Activated CD4-positive, alpha-beta T cell treated with anti-CD3 and anti-CD28 coated beads for 24 hours (primary cell): ENCODE measurements at places on chromosomes 6 and 20.

- DNase-seq, result no peak
Observed at GRCh38 chr20:39968495-39968894, 720.5 kb downstream of the MAFB start.

GRCh38 chr6:39189915-39190544 lies 39.2 kb downstream of the KCNK5 start:
- DNase-seq, result no peak

- DNase-seq, result no peak
Observed at GRCh38 chr20:8126841-8127378, 5.2 kb upstream of the PLCB1 start.

DNA sequence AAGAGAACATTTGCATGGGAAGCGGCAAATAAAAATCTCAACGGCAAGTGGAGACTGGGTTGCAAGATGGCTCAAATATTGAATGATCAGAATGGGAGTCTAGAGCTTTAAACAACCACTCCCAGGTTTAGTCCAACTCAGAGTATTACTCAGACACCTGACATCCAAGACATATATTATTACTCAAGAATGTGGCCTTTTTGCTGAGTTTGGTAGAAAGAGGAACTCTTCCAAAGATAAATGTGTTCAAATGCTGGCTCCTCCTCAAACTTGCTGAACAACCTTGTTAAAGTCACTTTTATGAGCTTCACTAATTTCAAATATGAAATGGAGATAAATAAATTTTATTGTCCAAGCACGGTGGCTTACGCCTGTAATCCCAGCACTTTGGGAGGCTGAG lies 77.8 kb downstream of the ESR1 start:
- DNase-seq, result no peak

- DNase-seq, result no peak
Observed at GRCh38 chr6:27889628-27890444, 22.4 kb downstream of the OR2B2 start.

DNA sequence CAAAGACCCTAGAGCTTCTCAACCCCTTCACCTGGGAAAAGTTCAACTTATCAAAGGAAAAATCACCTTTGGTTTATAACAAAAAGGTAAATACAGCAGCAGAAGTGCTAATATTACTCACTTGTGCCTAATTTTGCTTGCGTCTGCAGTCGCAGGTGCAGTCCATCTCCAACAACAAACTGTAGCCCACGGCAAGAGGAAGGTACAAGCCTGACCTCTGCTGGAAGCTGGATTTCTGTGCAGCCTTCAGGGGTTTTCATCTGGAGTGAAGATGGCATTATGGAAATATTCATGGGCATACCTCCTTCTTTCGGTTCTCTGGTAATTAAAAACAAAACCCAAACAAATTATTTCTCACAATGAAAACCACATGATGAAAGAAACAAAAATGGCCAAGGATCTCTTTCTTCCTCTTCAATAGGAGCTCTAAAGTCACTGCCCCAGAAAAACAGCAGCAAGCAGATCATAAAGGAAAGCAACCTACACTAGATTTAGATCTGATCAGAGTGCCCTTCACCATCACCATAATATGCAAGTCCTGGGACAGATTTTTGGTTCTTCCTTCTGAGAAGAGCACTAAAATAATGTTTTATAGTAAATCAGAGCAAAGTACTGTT lies 7.8 kb downstream of the UBE3D start:
- no peak for DNase-seq

DNA sequence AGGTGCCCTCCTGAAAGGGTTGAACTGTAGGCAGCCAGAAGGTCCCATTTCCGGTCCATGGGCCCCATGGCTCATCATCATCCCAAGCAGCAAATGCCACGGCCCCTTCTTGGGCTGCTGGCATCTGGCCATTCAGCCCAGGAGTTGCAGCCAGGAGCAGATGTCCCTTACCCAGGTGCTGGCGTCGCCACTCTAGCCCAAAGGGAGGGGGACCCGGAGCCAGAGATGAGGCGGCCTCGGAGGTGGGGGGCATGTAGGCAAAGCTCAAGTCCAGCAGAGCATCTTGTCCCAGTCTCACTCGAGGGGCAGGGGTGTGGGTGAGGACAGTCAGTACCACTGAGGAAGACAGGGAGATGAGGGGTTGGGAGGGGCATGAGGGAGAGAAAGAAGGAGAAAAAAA lies 6.3 kb upstream of the RGL2 start:
- no peak for DNase-seq

GRCh38 chr6:42340511-42340910 lies 111.2 kb downstream of the TRERF1 start:
- no peak for DNase-seq

DNA sequence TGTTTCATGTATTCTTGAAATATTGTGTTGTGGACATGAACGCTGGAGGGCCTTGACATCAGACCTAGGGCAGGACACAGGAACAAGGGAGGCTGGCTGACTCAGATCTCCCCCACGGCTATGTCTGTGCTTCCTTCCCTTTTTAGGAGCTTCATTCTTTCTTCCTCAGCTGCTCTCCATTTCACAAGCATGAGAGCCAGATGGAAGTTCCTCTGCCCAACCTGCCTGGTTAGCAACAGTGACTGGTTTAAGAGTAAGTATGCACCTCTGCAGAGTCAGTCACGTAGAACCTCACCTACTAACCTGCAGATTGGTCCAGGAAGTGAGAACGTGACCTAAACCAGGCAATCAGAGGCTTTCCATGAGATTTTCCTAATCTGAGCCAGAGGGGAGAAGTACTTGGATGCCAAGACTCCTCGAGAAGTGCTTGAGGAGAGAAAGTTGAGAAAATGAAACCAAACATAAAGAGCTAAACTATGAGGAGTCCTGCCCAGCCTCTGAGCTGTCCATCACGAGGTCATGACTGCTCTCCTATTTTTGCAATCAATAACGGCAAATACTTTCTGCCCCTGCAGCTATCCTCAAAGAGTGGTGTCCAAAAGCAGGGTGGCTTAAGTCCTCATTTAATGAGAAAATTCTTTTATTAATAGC lies 465.2 kb upstream of the CITED2 start:
- no peak for DNase-seq

DNA sequence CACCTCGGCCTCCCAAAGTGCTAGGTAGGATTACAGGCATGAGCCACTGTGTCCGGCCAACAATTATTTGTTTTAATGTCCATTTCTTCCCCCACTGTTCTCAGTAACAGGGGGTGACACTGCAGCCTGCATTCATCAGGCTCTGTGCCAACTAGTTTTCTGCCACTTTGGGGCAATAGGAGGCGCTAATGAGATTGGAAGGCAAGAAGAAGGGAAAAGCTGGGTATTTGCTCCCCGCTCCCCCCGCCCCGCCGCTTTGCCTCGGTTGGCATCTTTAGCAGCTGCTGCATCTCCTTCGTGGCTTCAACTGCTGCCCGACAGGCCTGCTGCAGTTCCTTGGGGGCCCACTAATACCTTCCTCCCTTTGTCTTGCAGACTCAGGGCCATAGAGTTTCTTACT lies 35.0 kb upstream of the MDGA1 start:
- DNase-seq, result no peak

- DNase-seq, result no peak
Observed at GRCh38 chr20:35984382-35984781, 16.0 kb downstream of the CNBD2 start.

DNA sequence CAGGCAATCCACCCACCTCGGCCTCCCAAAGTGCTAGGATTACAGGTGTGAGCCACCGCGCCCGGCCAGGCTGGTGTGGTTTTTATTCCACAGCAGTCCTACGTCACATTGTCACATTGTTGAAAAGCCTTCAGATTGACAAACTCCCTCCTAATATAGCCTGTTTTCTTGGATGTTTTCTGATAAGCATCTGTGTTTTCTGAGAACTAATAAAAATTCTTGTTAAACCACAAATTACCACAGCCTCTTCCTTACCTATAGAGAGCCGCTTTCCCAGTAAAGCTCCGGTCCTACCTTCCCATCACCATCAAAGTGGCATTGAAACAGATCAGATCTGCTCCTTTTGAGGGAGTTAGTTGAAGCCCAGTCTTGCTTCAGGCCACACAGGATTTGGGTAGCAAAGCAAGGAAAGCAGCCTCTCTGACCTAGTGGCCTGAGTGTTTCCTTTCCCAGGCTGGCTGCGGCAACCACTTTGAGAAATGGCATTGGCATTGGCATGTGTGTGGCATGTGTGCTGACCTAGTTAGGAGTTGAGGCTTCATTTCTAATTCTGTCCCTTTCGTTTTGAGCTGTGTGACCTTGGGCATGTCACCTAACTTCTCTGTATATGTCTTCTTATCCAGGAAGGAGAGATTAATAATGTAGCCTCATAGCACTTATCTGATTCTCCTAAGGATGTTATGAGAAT lies 1.7 kb upstream of the PKIG start:
- no peak for DNase-seq

DNA sequence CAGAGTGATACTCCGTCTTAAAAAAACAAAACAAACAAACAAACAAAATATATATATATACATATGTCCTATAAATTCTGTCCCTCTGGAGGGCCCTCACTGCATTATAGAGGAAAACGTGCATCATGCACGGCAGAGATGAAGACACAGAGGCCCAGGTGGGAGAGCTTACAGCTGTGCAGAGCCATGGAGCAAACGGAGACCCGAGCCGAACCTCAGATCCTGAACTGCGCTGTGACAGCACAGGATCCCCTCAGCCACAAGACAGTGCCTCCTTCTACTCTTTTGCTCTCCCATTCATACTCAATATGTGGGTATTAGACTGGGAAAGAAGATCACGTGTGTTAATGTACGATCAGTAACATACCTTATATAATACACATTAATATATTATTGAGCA lies 81.6 kb downstream of the ZNF217 start:
- DNase-seq, result no peak

DNA sequence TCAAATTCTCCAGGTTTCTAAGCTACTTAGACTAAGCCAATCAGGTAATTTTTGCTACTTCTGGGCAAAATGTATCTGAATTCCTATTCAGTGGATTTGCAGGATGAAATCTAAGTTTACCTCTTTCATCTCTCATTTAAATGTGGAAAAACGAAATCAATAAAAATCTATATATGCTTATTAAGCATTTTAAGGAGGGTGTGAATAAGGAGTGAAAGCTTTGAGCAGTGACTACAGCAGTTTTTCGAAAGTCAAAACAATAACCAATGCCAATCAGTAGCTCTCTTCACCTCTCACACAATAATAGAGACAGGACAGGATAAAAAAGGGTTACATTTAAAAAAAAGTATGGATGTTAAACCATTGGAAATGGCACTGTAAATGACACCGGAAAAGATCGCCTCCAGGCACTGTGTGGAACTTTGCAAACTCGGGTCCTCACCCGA lies 476 bp upstream of the BCKDHB start:
- DNase-seq, result no peak

DNA sequence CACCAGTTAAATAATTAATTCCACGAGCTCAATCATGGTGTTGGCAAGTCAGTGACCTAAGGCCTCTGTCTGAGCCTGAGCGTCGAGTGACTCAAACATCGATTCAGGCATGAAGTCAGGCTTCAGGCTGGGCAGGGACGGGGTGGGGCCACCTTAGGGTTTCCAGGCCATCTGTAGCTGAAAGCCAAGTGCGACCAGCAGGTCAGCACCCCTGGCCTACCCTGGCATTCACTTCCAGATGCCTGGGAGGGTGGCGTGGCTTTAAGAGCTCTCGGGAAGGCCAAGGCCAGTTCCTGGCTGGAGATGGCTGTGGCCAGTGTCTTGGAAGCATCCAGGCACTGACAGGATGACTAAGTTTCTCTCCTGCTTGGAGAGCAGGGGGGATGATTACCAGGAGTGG lies 113.4 kb downstream of the DACT2 start:
- no peak for DNase-seq

DNA sequence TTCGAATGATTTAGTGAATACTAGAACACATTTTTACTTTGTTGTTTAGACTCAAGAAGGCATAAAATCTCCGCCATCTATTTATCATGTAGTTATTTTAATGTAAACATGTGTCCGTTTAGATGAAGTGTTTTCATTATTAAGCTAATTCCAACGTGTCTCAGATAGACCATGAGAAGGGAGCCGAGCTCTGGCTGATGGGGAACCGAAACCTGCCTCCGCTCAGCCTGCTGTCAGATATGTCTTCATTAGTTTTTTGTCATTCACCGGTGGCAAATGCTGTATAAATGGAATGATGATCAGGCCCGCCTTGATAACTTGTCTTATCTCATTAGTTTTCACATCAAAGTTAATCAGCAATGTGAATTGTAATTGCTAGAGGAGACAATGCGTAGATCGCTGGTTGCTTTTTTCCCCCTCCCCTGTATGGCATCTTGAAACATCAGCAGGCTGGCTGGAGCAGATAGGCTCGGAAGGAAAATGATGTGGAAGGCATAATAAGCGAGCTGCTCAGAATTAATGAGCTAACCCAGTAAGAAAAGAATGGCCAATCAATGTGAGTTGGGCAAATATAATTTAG lies 136.4 kb downstream of the LINC00237 start:
- DNase-seq, result no peak

GRCh38 chr6:75579951-75580350 lies 21.7 kb upstream of the SENP6 start:
- no peak for DNase-seq

GRCh38 chr6:143099647-143100046 lies 39.0 kb downstream of the AIG1 start:
- DNase-seq, result no peak

- DNase-seq, result no peak
Observed at GRCh38 chr6:55916188-55916587, 40.8 kb upstream of the BMP5 start.
